ENCODE measurements at places on chromosomes 7 and 10. TPM values are rescaled to one million over a fixed set of nuclear protein-coding genes. Genes with fewer than 3 reads are reported as not detected.

Gene OR2A5
- not detected for total RNA-seq

Gene ABCB4
- total RNA-seq, result 0.30 TPM

Gene MYL10
- not detected for total RNA-seq

Gene CDK14
- total RNA-seq, result 1.9 TPM

Gene NEURL1
- total RNA-seq, result 46.1 TPM

Gene DRGX
- total RNA-seq, result not detected

- DNase-seq, result no peak
These were observed 1.2 kb downstream of the DENND10 start for GRCh38 chr10:119105155-119105554.

- peak; percentile 65 for DNase-seq
These were observed at the start of gene COBL for GRCh38 chr7:51316666-51317581. COBL (minus strand) TSS chr7:51316809; CDS start chr7:51316633, 176 bp downstream.

DNA sequence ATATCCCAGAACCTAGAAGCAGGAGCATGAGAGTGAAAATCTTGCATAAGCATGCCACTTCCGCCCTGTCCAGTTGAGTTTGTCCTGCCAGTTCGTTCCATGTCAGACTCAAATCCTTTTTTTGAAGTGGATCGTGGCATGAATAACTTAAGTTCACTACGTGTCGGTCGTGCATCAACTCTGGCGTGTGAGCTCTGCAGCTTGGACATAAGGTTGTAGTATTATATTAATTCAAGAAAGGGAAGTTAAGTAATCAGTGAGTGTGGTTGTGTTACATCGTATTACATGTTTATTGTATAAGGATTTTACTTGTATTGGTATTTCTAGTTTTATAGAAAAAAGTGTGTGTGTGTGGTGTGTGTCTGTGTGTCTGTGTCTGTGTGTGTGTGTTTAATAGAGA lies 23.0 kb downstream of the CDC123 start:
- no peak for DNase-seq

- no peak for DNase-seq
These were observed 17.6 kb upstream of the PRXL2A start for GRCh38 chr10:80390740-80391139.

- no peak for DNase-seq
These were observed 281.2 kb upstream of the VSTM2A start for GRCh38 chr7:54260941-54261371.

DNA sequence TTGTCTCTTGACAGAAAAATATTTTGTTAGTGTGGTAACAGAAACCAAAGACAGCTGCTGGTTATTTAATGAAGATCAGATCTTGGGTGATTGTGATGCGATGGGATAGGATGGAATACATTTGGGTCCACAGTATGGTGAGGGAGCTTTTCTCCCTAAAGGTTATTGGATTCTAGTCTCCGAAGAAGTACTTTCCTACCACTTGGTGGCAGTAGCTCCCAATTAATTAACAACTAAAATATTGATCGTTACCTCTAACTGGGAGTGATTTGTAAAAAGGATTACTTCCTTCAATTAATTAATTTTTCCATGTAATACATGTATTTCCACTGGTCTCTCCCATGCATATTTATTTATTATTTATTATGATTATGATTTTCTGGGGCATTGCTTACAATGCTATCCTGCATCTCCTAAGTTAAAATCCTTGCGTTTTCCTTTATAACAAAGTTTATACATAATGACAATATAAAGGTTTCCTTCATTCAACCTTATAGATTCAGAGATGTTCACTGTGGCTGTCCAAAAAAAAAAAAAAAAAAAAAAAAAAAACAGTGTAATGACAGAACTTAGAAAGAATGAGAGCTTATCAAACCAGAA lies 25.6 kb downstream of the TMEM196 start:
- no peak for DNase-seq

- DNase-seq, result no peak
These were observed 431.8 kb upstream of the MGMT start for GRCh38 chr10:129035052-129035827.

- DNase-seq, result peak; percentile 42
These were observed 507 bp downstream of the PDZD8 start for GRCh38 chr10:117374506-117375359.

DNA sequence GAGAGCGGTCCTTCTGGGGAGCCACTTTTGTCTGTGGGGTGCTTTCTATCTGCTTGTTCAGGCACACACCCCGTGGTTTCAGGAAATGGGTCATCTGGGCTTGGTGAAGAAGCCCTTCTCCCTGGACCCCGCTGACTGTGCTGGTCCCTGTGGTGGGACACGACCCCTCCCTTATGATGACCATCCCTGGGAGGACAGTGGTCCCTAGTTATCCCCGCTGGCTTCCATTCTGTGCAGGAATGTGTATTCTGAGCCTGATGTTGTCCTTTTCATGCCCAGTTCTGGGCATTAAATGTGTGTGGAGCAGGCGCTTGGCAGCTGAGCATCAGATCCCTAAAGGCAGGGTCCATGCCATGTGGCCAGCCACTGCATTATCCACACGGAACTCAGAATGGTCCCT lies 71.6 kb downstream of the TCERG1L start:
- DNase-seq, result no peak

GRCh38 chr7:25066253-25066652 lies 58.8 kb downstream of the CYCS start:
- no peak for DNase-seq

DNA sequence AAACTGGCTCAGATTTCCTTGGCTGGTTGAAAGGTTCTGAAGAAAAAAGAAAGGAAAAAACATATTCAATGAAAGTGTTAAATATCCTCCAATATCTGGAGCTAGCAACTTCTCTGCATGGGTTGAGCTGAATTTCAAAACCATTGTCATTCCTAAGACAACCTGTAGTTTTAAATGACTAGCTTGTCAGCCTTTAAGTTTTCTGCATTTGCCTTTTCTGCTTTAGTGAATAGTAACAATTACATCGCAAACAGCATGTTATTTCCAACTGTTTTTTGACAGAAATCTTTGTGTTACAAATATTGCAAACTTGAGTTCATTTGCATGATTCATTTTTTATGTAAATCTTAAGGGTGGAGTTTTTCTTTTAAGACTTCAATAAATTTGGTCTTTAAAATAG lies 852.3 kb upstream of the CELF2 start:
- no peak for DNase-seq

DNA sequence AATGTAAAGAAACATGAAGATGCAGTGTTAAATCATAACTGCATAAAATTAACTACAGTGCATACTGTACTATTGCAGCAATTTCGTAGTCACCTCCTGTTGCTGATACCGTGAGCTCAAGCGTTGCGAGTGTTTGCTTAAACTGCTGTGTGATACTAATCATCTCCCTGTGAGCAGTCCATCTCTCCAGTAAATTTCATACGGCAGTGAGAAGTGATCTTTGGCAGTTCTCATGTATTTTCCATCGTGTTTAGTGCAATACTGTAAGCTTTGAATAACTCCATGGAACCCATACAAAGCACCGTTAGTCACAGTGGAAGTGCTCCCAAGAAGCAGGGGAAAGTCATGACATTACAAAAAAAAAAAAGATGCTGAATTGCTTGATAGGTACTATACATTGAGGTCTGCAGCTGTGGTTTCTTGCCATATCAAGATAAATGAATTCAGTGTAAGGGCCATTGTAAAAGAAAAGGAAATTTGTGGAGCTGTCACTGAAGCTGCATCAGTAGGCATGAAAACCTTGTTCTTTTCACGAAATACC lies 360.4 kb downstream of the EXOC4 start:
- no peak for DNase-seq

DNA sequence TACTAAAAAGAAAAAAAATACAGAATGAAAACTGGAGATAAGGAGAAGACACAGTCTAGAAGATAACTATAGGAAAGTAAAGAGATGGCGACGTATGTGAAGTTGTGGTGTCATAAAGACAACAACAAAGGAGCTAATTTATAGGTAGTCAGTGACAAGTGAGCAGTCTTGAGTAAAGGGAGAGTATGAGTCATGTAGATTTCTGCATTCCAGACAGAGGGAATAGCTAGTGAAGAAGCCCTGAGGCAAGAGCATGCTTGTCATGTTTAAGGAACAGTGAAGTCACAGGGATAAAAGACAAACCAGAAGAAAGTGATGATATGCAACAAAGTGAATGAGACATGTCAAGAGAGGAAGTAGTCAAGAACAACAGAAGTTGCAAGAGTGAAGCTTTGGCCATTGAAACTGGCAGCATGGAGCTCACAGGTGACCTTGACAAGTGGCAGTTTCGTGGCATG lies 2.3 kb upstream of the MIOS start:
- no peak for DNase-seq

DNA sequence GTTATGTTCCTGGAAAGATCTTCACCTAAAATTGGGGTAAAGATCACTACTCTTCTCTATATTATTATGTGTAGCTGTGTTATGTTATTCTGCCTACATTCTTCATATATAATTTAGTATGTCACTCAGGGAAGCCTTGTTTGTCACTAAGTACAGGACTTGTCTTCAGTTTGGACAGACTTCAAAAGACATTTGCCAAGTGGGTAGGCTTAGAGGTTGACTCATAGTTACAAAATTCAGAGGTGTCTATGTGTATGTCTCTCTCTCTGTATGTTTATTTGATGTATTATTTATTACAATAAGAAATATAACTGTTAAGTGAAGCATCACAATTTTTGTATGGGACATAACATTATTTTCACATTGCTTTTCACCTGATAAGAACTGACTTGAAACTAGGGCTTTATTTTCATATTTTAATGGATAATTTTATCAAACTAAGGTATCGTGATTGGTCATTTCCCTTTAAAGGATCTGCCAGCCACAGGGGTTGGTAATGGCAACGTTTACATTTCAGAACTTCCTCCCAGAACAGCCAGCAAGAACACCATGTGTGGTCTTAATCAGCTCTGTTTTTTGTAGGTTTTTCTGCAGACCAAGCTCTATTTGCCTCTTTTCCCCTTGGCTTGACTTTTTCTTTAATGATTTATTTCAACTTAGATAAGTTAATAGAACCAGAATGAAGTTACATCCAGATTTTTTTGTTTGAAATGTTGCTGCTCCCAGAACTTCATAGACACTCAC lies 262.1 kb upstream of the CACNA2D1 start:
- no peak for DNase-seq

DNA sequence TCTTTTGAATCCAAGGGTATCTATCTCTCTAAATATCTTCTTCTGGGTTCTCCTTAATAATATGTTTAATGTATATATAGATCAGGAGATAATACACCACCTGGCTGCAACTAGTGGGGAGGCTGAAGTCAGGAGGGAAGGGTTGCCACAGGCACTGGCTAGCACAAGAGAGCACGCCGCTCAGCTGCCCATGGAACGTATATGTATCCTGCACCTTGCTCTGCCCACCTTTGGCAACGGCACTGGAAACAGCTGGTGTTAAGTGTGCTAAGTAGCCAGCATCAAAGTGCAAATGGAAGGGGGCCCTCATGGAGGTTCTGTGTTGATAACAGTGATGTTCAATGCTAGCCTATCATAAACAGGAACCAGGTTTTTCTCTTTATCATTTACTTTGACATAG lies 49.8 kb upstream of the FAM133B start:
- no peak for DNase-seq

GRCh38 chr7:42029405-42029804 lies 207.6 kb downstream of the GLI3 start:
- no peak for DNase-seq

DNA sequence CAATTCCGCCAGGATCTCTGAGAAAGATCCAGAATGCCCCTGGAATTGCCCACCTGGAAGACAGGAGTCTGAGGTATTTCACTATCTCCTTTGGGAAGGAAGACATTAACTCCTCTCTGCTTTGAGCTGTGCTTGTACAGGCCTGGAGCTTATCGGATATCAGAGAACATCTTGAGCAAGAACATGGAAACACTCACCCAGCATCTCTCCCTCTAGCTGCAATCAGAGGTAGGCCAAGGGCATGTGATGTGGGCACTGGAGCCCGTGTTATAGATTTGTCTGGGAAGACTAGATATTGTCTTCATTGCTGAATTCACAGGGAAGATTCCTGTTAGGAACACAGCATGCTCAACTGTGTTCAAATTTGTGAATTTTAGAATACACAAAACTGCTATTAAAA lies 233.9 kb downstream of the PHF14 start:
- no peak for DNase-seq

Measured in colonic mucosa (tissue), 4 donors.